ENCODE measurements at places on chromosomes 16 and 17.
A peak's percentile ranks its signal among the peaks of the same experiment; 100 is the strongest.

DNA sequence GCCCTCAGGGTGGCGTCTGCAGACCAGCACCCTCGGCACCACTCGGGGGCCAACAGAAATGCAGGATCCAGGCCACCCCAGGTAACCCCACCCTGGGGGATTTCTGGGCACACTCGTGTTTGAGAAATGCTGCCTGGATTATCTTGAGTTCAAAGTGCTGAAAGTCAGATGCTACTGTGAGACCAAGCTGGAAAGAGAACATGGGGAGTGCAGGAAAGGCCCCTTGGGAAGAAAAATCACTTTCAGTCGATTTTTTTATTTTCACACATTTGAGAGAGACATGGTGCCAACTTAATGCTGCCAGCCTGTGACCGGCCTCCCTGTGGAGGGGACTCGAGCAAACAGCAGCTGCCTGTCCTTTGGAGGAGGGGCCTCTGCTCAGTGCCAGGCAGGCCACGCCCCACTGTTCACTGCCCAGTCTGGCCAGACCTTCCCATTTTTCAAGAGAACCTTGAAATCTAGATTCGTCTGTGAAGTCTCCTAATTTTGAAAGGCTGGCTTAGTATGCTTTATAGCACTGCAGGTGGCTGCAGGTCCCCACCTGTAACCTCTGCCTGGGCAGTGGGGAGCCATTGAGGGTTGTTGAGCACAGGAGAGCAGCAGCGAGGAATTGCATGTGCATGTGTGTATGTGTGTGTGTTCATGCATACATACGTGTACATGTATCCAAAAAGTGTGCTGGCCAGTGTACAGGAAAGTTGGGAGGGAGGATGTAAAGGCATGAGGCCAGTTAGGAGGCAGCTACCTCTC, 70.7 kb upstream of the PLCG2 start:
- no peak overlapping the region for H3K27ac ChIP-seq
- DNase-seq = no peak
- no peak overlapping the region for H3K4me3 ChIP-seq
- no peaks in the 10 kb centered on the region for H3K27me3 ChIP-seq
- H3K36me3 ChIP-seq = peaks cover 7% of the 10 kb centered on the region

DNA sequence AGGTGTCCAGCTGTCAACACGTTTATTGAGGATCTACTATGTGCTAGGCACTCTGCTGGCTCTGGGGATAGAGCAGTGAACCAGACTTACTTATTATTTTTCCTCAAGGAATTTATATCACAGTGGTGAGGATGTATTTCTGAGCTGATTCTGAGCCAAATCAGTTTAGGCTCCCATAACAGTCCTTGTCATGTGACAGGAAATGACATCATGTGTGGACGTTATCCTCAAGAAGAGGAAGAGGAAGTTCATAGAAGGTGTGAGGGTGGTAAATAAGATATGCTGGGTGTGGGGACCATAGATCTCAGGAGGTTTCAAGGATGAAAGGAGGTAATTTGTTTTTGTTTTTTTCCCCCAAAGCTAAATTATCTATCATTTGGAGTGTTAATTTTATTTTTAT, 873.5 kb upstream of the EEF2KMT start:
- no peak overlapping the region for H3K27ac ChIP-seq
- no peaks in the 10 kb centered on the region for H3K27me3 ChIP-seq
- H3K36me3 ChIP-seq = no peaks in the 10 kb centered on the region
- DNase-seq = no peak
- H3K4me3 ChIP-seq = no peak overlapping the region

DNA sequence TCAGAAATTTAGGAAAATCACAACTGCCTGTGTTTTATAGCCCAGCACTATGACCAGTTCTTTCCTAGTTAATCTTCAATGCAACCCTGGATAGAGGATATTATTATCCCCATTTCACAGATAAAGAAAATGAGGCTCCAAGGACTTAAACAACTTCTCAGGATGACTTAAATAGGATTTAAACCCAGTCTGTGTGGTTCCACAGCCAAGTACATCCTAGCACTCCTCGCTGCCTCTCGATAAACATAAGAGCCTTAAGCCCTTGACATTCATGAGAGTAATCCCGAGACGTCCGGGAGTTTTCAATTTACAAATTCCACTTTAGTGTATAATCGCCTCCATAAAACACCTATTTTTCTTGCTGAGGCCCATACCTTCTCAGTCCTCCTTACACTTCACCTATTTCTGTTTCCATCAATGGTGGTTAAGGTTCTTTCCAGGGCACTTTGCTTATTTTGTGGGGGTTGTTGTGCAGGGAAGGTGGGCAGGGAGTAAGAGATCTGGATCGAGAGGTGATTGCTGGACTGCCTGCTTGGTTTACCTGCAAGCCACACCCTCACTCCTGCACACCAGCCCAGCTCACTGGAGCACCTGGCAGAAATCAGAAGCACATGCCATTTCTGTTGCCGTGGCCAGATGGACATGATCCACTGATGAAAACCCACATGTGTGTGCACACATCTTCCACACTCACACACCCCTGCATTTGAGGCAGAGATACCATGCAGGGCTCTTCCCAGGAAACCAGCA, 50.5 kb downstream of the ASIC2 start:
- H3K27ac ChIP-seq = no peak overlapping the region
- H3K4me3 ChIP-seq = no peak overlapping the region
- H3K36me3 ChIP-seq = no peaks in the 10 kb centered on the region
- DNase-seq = no peak
- H3K27me3 ChIP-seq = no peaks in the 10 kb centered on the region

- peaks cover 4% of the 10 kb centered on the region for H3K27me3 ChIP-seq
- no peak overlapping the region for H3K4me3 ChIP-seq
- DNase-seq = peak; percentile 61
- no peak overlapping the region for H3K27ac ChIP-seq
- H3K36me3 ChIP-seq = no peaks in the 10 kb centered on the region
- H3K4me1 ChIP-seq = peaks cover 4% of the 10 kb centered on the region
Measured at GRCh38 chr17:6506679-6507231, 49.6 kb downstream of the PITPNM3 start.

GRCh38 chr16:47731252-47731651, 270.1 kb downstream of the PHKB start:
- H3K27me3 ChIP-seq = no peaks in the 10 kb centered on the region
- no peak overlapping the region for H3K27ac ChIP-seq
- no peaks in the 10 kb centered on the region for H3K4me1 ChIP-seq
- H3K36me3 ChIP-seq = no peaks in the 10 kb centered on the region
- H3K4me3 ChIP-seq = no peak overlapping the region

DNA sequence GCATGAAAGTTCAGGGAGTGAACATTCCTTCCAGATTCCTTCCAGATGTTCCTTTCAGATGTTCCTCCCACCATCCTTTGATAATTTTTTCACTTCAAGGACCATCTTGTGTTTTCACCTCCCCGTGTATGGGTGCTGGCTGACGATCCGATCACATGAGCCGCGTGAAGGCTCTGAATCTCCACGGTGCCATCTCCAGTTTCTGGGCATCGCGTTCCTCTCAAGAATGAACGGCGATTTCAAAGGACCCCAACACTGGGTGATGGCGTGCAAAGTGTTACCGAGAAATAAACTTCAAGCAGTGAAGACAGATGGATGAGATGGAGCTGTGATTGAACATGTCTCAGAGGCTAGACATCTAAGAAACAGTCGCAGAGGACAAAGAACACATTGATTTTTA, 245.3 kb downstream of the GSG1L start:
- DNase-seq = no peak
- no peak overlapping the region for H3K4me3 ChIP-seq
- H3K27ac ChIP-seq = no peak overlapping the region

DNA sequence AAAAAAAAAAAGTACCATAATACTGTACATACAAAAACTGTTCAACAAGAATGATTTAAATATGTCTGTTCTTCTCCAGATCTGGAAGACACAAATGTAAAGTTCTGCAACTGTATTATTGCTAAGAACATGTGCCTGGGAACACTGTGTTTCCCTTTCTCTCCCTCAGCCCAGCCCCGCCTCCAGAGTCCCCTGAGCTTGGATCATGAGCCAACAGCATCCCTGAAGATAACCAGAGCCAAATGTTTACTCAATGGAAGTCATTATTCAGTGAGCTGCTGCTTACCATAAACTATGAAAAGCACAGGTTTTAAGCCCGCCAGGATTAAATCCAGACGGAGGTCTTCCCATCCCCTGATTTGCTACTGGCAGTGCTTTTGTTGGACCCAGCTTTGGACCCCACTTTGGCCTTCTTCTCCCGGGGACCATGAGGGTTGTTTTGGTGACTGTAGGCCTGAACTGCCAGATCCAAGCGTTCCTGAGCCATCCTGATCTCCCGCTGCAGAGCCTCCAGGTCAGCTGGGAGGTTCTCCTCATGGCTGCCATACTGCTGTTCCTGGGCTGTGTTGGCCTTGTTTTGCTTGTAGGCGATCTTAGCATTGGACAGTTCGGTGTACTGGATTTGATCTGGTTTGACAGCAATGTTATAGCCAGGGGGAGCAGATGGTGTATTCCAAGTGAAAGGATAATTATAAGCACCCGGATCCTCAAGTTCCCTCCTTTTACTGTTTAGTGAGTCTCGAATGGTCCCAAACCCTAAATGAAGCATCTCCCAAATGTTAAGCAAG, 25.6 kb downstream of the GJC1 start:
- H3K27me3 ChIP-seq = no peaks in the 10 kb centered on the region
- H3K36me3 ChIP-seq = no peaks in the 10 kb centered on the region
- peak; percentile 38 for DNase-seq
- no peak overlapping the region for H3K27ac ChIP-seq

GRCh38 chr17:69733171-69734012, 318.9 kb downstream of the MAP2K6 start:
- H3K27me3 ChIP-seq = no peaks in the 10 kb centered on the region
- H3K36me3 ChIP-seq = no peaks in the 10 kb centered on the region
- H3K4me1 ChIP-seq = no peaks in the 10 kb centered on the region
- H3K4me3 ChIP-seq = no peak overlapping the region
- H3K27ac ChIP-seq = peak overlapping the region; percentile 6

- no peak overlapping the region for H3K27ac ChIP-seq
- no peak for DNase-seq
- H3K36me3 ChIP-seq = no peaks in the 10 kb centered on the region
- no peak overlapping the region for H3K4me3 ChIP-seq
- no peaks in the 10 kb centered on the region for H3K27me3 ChIP-seq
- peaks cover 40% of the 10 kb centered on the region for H3K4me1 ChIP-seq
Measured at GRCh38 chr16:49703483-49703882, 152.4 kb downstream of the ZNF423 start.

- H3K4me3 ChIP-seq = no peak overlapping the region
- no peaks in the 10 kb centered on the region for H3K4me1 ChIP-seq
- H3K27ac ChIP-seq = no peak overlapping the region
- no peaks in the 10 kb centered on the region for H3K27me3 ChIP-seq
- H3K36me3 ChIP-seq = no peaks in the 10 kb centered on the region
- DNase-seq = no peak
Measured at GRCh38 chr17:17931159-17931558, 41.0 kb downstream of the TOM1L2 start.

DNA sequence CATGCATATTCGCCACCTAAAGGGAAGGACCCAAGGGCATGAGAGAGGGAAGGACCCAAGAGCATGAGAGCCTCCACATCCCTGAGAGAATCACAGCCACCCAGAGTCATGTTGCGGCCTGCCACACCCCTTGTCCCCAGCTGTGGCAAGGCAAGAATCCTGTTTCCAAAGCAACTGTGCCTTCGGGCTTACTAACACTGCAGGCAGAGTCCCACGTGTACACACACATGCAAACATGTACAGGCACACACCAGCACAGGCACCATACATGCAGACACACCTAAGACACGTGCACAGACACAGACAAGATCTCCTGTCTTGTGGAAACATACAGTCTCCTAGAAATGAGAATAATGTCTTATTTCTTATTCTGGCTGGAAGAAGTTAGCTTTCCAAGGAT, 92.4 kb upstream of the CDYL2 start:
- H3K4me1 ChIP-seq = peaks cover 8% of the 10 kb centered on the region
- no peaks in the 10 kb centered on the region for H3K36me3 ChIP-seq
- H3K27ac ChIP-seq = no peak overlapping the region
- no peak overlapping the region for H3K4me3 ChIP-seq

GRCh38 chr16:12902511-12903372, 1.3 kb downstream of the SHISA9 start:
- no peaks in the 10 kb centered on the region for H3K36me3 ChIP-seq
- H3K4me3 ChIP-seq = no peak overlapping the region
- H3K27ac ChIP-seq = no peak overlapping the region

GRCh38 chr17:63940584-63940983, 8.5 kb upstream of the CD79B start:
- H3K27ac ChIP-seq = no peak overlapping the region
- no peaks in the 10 kb centered on the region for H3K36me3 ChIP-seq
- H3K4me3 ChIP-seq = no peak overlapping the region
- no peaks in the 10 kb centered on the region for H3K4me1 ChIP-seq

GRCh38 chr17:69819316-69820087, 255.5 kb upstream of the KCNJ16 start:
- no peaks in the 10 kb centered on the region for H3K27me3 ChIP-seq
- no peak overlapping the region for H3K4me3 ChIP-seq
- no peak overlapping the region for H3K27ac ChIP-seq
- H3K36me3 ChIP-seq = no peaks in the 10 kb centered on the region

DNA sequence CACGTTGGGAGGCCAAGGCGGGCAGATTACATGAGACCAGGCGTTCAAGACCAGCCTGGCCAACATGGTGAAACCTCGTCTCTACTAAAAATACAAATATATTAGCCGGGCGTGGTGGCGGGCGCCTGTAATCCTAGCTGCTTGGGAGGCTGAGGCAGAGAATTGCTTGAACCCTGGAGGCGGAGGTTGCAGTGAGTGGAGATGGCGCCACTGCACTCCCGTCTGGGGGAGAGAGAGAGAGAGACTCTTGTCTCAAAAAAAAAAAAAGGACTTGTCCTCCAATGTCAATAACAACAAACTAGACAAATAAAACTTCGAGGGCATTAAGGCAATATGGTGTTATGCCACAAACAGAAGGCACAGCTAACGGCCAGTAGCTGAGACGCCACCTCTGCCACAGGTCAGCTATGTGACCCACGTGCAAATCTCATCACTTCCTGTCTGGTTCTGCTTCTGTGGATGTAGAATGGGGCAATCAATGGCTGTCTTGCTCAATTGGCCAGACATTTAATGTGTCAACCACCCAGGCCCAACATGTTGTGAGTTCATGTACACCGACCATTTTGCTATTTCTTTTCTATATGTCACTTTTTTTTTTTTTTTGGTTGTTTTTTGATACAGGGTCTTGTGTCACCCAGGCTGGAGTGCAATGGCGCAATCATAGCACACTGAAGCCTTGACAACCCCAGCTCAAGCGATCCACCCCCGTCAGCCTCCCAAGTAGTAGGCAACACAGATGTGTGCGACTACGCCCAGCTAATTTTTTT, 834 bp upstream of the TXNDC11 start:
- peak overlapping the region; percentile 95 for H3K27ac ChIP-seq
- no peaks in the 10 kb centered on the region for H3K27me3 ChIP-seq
- no peaks in the 10 kb centered on the region for H3K36me3 ChIP-seq
- H3K4me3 ChIP-seq = peak overlapping the region; percentile 92

GRCh38 chr16:17058471-17058870, 412.3 kb downstream of the XYLT1 start:
- H3K27ac ChIP-seq = no peak overlapping the region
- no peaks in the 10 kb centered on the region for H3K4me1 ChIP-seq
- H3K27me3 ChIP-seq = no peaks in the 10 kb centered on the region
- no peak overlapping the region for H3K4me3 ChIP-seq

- peaks cover 13% of the 10 kb centered on the region for H3K27me3 ChIP-seq
- DNase-seq = no peak
- no peaks in the 10 kb centered on the region for H3K4me1 ChIP-seq
- H3K4me3 ChIP-seq = no peak overlapping the region
- H3K36me3 ChIP-seq = no peaks in the 10 kb centered on the region
- no peak overlapping the region for H3K27ac ChIP-seq
Measured at GRCh38 chr17:57144567-57144966, 59.5 kb downstream of the AKAP1 start.

Measured in tibial artery (tissue), 4 donors.